ENCODE measurements at places on chromosomes 11 and 22.

DNA sequence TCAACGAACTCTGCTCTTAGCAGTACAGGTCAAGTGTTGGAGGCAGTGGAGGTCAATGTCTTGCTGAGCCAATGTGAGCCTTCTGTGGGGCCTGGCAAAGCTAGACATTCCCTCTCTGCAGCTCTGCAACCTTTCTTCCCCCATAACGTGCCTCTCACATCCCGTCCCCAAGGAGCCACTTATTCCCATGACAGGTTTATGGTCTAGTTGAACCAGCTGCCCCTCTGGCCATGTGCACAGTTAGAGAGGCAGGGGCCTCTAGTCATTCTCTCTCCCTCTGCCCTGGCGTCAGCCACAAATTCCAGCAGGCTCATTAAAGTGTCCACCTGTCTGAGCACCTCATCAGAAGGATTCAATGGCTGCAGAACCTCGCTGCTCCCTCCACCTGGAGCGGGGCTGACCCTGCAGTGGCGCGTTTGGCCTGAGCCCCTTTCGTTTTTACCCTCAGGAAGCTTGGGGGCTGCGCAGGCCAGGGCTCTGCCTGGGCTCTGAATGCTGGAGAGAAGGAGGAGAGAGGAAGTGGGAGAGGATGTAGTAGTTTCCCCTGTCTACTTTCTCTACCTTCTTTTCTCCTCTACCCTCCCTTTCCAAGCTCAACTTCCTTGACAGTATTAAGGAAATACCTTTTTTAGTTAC lies 302.1 kb upstream of the B3GAT1 start:
- DNase-seq: no peak

GRCh38 chr22:19758896-19759426 lies 1.6 kb upstream of the TBX1 start:
- DNase-seq: no peak

DNA sequence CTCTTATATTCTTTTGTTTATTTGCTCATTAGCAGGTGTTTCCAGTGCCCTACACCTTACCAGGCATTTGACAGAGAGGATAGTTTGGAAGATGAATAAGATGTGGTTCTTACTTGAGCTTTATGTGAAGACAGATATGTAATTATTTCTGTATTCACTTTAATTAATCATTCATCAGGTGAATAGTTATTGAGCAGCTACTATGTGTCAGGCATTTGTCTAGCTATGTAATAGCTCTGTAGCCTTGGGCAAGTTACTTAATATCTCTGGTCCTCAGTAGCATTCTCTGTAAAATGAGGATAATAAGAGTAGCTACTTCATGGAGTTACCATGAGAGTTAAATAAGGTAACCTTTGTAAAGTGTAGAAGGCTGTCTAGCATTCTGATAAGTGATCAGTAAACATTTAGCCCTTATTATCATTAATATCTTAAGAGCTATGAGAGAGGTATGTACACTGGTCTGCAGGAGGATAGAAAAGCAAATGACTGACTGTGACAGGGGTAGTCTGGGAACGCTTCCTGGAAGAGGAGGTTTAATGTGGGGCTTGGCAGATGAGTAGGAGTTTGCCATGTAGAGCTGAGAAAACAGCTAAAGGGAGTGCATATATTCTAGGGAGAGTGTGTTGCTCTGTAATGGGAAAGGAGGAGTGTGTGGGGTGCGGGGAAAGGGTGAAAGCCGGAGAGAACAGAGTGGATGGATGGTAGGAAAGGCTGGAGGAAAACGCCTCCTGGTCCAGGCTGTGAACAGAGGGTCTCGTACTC lies 56.1 kb downstream of the MICAL2 start:
- no peak for DNase-seq

GRCh38 chr22:41893591-41894375 lies 21.1 kb downstream of the SHISA8 start:
- DNase-seq: no peak

DNA sequence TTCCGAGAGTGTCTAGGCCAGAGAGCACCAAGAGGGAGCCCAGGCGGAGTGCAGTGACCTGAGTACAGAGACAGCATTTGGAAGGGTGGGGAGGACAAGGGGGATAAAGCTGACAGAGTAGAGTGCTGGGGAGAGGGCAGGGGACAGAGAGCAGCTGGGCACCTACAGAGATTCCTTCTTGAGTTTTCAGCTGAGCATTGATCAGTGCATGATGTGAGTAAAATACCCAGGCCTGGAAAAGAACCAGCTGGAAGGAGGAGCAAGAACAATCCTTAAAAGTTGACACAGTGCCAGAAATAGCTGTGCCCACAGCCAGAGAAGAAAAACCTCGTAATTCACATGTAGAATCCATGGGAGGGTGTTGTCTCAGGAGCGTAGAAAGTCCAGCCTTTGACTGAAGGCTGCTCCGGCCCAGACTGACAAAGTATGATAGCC lies 33.9 kb upstream of the PANX2 start:
- no peak for DNase-seq

Measured in NCI-H146 (cell line).